Endothelial cell (in vitro differentiated cells): ENCODE measurements at places on chromosomes 6 and 20.

DNA sequence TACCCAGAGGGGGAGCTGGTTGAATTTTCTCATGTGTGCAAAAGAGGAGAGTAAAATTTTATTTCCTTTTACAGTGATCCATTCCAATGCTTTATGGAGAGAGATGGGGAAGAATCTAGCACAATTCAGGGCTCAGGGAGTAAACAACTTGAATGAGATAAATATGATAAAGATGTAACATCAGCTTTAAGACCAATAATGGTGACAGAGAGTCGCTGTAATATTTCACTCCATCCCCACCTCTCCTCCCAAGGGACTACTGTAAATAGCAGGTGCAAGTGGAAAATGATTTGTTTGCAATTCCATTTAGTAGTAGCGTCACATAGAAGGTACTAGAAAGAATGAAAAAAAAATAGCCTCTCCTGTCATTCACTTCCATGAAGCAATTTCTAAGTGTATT, 4.8 kb downstream of the CRISP3 start:
- DNase-seq, result no peak

DNA sequence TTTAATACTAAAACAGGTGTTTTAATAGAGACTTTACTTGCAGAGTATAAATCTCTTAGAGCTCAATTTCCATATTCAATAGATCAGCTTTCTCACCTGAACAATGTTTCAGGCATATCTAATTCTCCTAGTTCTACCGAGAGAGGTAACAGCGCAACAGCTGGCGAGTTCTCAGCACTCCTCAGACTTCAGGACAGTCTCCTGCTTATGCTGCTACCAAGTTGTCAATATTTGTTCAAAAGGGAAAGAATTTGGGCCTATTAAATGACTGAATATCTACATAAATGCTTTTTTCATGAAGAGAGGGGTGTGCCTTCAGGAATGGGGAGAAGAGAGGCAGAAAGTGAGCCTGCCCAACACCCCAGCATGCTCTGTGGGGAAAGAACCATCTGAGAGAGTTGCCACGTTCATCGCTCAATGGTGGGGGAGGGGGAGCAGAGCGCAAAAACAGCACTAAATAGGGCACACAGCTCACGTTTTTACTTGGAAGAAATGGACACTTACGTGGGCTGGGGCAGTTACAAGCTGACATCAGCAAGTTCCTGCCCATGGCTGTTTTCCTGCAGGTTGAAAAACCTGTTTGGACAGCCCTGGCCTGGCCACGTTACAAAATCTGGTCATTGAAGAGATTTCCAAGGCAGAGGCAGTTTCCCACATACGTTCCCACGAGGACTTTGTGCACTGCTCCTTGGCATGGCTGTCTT, 38.0 kb downstream of the EZR start:
- no peak for DNase-seq

DNA sequence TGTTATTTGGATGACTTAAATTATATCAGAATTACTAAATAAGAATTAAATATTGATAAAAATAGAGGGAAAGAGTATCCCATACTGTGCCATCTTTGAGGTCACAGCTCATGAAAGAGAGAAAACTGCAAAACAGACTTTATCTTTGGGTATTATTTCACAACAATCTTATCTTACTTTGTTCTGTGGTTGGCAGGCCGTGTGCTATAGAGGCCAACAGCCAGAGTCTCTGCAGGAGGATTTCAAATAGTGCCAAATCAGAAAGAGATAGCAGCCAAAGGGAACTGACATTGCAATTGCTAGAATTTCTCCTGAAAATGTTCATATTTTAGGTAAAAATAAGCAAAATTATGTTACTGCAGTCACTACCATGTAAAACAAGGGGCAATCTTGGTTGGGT, 354.2 kb downstream of the GRIK2 start:
- no peak for DNase-seq

DNA sequence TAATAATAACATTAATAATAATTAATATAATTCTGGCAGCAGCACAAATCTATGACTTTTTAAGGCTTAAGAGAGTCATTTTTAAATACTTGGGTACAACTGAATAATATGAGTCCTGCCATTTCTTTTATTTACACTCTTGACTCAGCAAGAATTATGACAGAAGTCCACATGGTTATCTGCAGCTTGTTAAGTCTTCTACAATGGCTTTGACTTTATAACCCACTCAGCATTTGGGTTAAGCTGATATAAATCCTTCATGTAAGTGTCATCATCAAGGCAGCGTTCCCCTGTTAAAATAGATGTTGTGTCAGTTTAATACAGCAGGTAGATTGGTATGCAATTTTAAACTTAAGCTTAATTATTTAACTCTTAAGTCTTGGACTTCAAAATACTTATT, 131.7 kb downstream of the ARHGAP18 start:
- DNase-seq, result no peak

- DNase-seq, result no peak
These were observed 373.2 kb upstream of the MMS22L start for GRCh38 chr6:97656236-97656635.

GRCh38 chr6:26284537-26285142, 80.4 kb upstream of the BTN3A2 start:
- peak; percentile 36 for DNase-seq

DNA sequence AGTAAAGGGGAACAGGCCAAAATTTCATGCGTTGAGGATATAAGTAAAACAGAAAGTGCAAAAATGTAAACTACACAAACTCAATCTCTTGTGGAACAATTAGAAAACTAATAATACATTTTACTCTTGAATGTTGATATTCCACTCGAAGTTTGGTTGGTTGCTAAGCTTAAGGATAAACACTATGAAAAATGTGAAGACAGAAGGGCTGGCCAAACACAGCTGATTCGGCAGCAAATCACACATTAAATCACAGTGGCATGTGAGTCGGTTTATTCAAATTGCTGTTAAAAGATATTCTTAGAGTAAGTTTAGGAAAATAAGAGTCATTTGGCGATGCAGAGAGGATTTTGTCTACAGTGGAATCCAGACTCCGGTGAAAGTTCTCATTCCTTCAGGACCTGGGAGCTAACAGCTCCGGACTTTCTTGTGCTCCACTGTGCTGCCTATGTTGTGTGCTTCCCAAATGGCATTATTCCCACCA, 1.4 kb upstream of the EPM2A start:
- DNase-seq, result no peak

- DNase-seq, result no peak
These were observed 6.2 kb downstream of the SNTA1 start for GRCh38 chr20:33437141-33437911.

DNA sequence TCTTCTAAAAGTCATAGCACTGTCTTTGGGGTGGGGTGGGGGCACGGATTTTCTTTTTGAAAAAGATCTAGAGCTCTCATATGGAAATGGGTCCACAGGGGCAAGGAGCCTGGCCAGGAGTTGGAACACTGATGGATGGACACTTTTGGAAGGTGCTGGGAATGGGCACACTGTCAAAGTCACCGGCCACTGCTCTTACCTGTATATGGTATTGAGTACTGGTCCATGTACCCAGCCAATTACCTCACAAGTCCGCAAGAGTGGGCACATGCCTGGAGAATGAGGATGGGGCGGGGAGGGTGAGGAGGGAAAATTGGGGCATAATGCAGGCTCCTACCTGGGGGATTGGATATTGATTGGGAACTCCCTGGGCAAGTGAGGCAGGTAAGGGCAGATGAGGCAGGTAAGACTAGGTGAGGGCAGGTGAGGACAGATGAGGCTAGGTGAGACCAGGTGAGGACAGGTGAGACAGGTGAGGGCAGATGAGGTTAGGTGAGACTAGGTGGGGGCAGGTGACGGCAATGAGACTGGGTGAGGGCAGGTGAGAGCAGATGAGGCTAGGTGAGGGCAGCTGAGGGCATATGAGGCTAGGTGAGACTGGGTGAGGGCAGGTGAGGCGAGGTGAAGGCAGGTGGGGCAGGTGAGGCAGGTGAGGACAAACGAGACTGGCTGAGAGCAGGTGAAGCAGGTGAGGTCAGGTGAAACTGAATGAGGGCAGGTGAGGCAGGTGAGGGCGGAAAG, 167.9 kb downstream of the NRN1 start:
- DNase-seq, result no peak

DNA sequence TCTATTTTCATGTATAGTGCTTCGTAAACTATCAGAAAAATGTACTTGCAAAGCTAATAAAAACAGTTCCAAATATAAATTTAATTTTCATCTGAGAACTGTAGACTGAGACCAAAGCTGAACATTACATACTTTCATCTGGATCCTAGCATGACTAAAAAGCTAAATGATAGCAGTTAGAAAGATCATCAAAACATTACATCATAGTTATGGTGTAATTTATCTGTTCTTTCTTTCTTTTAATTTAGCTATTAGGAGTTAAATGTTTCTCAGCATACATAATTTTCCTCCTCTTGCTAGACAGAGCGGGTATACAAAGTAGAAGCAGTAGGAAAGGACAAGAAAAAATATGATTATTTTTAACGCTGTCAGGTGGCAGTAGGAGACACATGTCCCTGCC, 164.2 kb upstream of the THEMIS start:
- DNase-seq, result no peak

DNA sequence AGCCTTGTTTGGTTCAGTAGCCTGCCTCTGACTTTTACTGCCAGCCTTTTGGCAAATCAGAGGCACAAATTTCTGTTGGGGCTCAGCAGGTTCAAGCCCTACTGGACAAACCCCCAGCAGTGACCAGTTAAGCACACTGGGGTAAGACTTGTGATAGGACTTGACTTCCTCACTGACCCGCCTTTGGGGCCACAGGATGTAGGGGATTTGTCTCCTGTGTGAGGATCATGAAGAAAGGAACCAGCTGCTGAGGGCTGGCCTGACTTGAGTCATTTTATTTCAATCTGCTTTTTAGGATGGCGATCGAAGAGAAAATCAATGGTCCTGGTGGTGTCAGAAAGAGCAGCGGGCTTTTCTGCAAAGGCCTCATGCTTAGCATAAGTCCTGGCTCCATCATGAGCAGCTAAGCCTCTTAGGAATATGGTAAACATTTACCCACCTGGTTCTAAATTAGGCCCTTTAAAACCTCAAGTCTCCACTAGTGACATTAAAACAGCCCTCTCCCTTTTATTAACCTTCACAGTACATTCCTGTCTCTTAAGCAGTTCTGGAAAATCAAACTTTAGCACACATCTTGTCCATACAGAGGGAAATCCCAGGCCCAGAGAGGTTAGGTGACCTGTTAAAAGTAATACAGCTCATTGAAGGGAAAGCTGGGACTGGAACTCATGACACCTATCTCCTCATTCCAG, 16.6 kb downstream of the CHMP4B start:
- DNase-seq, result no peak

- no peak for DNase-seq
These were observed 714.7 kb downstream of the QKI start for GRCh38 chr6:164129218-164129617.

DNA sequence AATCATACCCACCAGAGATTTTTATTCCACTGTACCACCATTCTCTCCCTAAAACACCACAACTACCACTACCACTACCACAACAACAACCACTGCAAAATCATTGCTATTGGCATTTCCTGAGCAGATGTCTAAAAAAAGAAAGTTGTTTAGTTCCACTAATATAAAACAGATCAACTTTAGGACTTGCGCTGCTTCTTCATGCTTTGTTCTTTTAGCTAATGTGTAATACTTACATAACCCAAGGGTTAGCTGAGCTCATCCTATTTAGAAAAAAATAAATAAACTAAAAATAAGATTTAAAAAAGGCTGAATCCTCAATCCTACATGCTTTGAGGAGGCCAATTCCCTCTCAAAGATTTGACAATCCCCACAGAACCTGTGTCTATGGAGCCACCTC, 11.4 kb downstream of the IYD start:
- no peak for DNase-seq

- no peak for DNase-seq
These were observed 93.5 kb downstream of the RPS12 start for GRCh38 chr6:132907914-132908313.

DNA sequence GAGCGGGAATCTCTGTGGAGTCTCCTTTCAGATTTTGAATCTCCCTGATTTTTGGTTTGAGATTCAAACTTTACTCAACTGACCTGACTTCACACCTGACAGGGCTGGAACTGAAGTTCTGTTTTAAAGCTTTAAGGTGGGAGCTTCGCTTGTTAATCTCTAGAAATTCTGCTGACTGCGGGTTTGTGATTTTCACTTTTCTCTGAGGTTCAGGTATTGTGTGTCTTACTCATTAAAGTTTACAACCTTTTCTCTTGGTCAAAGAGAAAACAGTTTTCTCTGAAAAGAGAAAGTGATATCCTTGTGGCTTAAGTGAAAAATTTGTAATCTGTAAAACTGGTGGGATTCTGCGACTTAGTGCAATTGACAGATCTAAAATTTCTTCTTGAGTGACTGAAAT, 20.7 kb upstream of the IGF2R start:
- DNase-seq, result no peak

DNA sequence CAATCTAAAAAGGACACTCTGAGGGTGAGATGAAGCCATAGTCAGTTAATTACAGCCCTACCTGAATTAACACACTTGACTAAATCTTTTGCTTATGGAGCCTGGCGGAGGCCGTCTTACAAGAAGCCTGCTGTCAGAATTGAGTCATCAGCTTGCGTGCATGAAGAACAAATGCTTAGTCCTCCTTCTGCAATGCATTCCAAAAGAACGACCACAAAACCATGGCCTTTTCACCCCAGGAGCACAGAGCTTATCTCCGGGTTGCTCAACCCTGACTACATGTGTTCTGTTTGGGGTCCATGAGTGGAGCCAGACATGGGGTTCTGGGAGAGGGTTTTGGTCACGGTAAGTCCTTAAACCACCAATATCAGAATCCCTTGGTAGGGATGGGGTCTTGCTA, 318.1 kb downstream of the CLIC5 start:
- DNase-seq, result no peak

GRCh38 chr6:78538002-78538401, 329.3 kb upstream of the IRAK1BP1 start:
- no peak for DNase-seq

GRCh38 chr20:46979603-46980241, 85.1 kb downstream of the EYA2 start:
- DNase-seq, result no peak

DNA sequence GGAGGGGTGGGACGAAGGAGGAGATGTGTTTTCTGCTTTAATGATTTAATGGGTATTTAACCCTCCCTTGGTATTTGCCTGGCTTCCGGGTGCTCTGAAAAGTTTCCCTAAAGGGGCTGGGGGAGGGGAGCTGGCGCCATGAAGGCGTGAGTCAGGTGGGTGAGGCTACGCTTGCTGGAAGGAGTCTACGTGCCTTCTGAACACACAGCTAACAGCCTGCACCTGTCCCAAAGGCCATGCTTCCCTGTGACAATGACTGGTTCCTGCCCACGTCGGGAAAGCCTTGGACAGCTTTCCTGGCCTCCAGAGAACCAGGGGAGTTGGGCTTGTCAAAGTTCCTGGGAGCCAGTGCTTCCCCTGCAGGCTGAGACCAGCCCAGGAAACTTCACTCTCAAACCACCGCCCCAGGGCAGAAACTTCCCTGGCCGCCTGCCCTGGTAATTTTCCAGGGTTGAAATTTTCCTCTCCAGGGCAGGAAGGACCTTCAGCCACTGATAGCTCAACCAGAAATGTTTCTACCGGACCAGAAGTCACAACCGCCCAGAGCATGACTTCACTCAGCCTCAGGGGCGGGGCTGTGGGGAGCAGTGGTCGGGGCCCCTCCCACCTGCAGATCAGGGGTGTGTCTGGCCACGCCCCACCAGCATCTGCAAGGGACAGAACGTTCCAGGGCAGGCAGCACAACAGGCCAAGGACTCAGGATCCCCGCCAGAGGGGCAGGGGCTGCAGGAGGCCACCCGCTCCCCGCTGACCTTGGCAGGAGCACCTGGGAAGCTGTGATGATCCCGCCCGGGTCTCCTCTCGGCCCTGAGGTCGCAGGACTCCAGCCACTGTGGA, 18.6 kb upstream of the SLCO4A1 start:
- peak; percentile 65 for DNase-seq
